PC-9 (cell line): ENCODE measurements at places on chromosomes 2 and 18. TPM values are rescaled to one million over a fixed set of nuclear protein-coding genes. Genes with fewer than 3 reads are reported as not detected.

The DCDC2C gene
- total RNA-seq = not detected in 2 replicates

The SERPINB4 gene
- total RNA-seq = not detected in 2 replicates

The DSG3 gene
- 0.10 and 0.13 TPM in 2 replicates for total RNA-seq

The CSRNP3 gene
- 0.41 and 0.85 TPM in 2 replicates for total RNA-seq

The ANKRD53 gene
- not detected in 2 replicates for total RNA-seq

The SIX3 gene
- 1.4 TPM in 2 replicates for total RNA-seq

The DLGAP1 gene
- 0.13 TPM in 1 of 2 replicates, not detected in the other for total RNA-seq

The RAX gene
- not detected in 2 replicates for total RNA-seq

The SIX2 gene
- total RNA-seq = 10.2 and 11.9 TPM in 2 replicates

The FBXO11 gene
- 49.3 and 49.4 TPM in 2 replicates for total RNA-seq

GRCh38 chr2:142061733-142062132 is 69.1 kb downstream of the LRP1B start:
- DNase-seq = no peak

- no peak for DNase-seq
These were observed 22.7 kb downstream of the BCL11A start for GRCh38 chr2:60530660-60531281.

DNA sequence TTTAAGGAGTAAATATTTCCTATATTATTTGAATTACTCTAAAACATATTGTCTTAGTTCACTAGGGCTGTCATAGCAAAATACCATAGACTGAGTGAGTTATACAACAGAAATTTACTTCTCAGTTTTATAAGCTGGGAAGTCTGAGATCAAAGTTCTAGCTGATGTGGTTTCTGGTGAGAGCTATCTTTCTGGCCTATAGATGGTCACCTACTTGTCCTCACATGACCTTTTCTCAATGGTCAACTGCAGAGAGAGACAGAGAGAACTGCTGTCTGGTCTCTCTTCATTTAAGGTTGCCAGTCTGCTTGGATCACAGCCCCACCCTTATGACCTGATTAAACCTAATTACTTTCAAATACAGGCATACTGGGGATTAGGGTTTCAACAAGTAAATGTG is 490.9 kb downstream of the FBXO15 start:
- no peak for DNase-seq

- DNase-seq = no peak
These were observed 2.7 kb downstream of the ZAP70 start for GRCh38 chr2:97715951-97716694.

DNA sequence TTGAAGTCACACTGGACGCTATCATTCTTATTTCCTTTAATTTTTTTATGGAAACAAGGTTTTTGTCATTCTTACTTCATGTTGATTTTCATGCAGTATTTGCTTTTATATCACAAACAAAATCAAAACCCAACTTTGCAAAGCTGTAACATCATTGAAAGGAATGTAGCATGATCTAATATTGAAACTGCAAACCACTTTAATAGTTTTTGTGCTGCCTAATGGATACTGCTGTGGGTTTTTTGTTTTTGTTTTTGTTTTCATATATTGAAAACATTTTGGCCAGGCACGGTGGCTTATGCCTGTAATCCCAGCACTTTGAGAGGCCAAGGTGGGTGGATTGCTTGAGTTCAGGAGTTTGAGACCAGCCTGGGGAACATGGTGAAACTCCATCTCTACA is 81.6 kb downstream of the MAP2 start:
- DNase-seq = no peak

- DNase-seq = no peak
These were observed 1.7 kb downstream of the TMBIM1 start for GRCh38 chr2:218290316-218291261.
